Activated T-helper 9 cell treated with anti-CD3 and anti-CD28 coated beads, Interleukin-2, amount 50 U/mL, for 16 hours (primary cell): ENCODE measurements at places on chromosomes 11 and 22.

DNA sequence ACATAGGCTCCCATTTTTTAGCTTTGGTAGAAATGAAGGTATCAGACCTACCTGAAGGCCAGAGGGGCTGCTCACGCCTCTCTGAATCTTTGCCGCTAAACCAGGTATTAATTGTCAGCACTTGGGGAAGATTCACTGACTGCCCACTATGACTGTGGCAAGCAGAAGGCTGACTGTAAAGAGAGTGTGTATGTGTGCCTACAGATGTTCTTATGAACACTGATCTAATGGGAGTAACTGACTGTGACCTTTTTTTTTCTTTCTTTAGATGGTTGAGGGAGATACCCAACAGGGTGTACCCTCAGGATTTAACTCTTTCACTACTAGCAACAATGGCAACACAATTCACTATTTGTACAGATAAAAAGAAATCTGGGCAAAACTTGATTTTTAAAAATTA is at the start of gene RAG2:
RAG2 (minus strand) TSS at position 186 of the 400 bp plus-strand sequence. CDS start 4,068 bp downstream, outside the sequence.
- DNase-seq: no peak

DNA sequence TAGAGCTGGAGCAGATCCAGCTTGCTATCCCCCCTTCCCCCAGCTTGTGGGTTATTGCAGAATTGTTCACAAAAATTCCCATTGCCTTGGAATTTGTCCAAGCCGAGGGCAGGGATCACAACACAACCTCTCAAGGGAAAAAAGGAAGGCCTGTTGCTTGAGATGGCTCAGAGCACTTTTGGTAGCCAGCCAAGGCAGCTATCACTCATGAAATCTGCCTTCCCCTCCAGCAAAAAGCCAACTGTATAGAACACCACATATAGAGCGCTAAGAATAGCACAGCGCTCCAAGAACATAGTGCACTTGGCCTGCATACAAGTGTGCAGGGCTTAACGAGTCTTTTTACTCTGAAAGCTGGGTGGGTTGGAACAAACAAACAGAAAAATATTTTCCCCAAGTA is 46.2 kb downstream of the FAM83F start:
- DNase-seq: no peak

DNA sequence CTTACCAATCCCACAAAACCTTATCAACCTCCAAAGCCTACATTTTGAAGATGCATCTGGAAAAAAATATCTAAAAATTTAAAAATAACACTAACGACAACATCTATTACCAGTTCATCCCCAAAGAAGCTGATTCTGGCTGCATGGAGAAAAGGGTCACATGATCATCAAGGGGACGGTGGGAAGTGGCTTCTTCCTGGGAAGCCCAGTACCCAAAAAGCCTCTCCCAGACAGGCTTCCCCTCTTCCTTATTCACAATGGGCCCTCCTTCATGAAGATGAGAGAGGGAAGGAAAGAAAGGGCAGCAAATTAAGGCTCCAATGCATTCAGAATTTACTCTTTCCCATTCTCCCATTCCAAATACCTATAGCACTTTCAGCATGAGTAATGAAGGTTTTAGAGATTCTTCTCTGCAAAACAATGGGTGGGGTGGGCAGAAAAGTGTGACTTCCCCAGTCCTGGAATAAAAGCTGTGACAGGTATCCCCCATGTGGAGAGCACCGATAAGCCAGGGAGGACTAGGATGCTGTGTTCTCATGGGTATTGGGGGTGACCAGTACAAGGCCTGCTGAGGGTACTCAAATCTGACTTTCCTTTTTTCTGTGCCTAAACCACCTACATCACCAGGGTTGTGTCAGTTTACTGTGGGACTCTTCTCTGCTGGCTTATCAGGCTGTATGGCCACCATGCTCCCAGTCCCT is 88.2 kb downstream of the SIK3 start:
- DNase-seq: no peak

GRCh38 chr11:47329431-47329986 is 23.0 kb downstream of the MYBPC3 start:
- no peak for DNase-seq

GRCh38 chr11:102879801-102880200 is 5.0 kb upstream of the MMP12 start:
- DNase-seq: no peak

DNA sequence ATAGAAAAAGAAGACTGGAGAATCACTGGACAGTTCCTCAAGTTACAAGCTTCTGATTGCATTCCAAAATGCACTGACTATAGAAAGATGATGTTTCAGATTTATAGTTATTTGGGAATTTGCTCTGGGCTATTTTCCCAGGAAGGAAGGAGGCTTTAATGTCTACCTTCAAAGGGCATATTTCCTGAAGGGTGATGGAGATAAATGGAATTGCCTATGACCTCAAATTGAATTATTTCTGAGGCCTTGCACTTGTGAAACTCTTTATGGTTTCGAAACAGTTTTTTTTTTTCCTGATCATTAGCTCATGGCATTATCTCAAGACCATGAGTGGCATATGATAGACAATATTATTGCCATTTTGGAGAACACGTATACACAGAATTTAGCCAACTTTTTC is 333.9 kb downstream of the METTL15 start:
- DNase-seq: no peak
